ENCODE measurements at places on chromosomes 13 and 19.

- no peak for DNase-seq
These were observed 525.3 kb downstream of the KLF12 start for GRCh38 chr13:73608711-73609485.

DNA sequence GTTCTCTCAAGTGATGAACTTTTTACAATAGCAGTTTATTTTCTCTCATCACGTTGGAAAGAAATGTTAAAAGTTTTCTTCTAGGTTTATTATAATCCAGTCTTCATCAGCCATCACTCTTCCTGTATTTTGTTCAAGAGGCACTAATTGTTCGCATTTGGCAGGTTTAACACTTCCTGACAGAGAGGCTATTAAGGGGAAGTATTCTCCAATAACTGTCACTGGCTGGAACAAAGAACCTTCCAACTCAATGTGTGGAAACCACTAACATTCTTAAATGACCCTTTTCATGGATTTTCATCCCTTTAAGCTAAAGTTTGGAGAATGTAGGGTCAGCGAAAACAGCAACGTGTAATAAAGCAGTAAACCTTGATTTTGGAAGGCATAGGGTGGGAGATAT, 145.1 kb downstream of the PCCA start:
- DNase-seq: peak; percentile 66

DNA sequence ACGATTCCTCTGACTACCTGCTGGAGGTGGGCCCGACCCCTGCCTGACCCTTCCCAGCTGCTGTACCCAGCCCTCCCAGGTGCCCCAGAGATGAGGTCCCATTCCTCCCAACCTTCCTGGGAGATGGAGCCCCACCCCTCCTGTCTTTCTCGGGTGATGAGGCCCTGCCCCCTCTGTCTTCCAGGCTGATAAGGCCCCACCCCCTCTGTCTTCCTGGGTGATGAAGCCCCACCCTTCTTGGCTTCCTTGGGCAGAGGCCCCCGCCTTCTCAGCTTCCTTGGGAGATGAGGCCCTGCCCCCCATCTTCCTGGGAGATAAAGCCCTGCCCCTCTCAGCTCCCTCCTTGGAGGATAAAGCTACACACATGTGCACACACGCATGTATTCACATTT, 47.9 kb downstream of the CERS4 start:
- no peak for DNase-seq

DNA sequence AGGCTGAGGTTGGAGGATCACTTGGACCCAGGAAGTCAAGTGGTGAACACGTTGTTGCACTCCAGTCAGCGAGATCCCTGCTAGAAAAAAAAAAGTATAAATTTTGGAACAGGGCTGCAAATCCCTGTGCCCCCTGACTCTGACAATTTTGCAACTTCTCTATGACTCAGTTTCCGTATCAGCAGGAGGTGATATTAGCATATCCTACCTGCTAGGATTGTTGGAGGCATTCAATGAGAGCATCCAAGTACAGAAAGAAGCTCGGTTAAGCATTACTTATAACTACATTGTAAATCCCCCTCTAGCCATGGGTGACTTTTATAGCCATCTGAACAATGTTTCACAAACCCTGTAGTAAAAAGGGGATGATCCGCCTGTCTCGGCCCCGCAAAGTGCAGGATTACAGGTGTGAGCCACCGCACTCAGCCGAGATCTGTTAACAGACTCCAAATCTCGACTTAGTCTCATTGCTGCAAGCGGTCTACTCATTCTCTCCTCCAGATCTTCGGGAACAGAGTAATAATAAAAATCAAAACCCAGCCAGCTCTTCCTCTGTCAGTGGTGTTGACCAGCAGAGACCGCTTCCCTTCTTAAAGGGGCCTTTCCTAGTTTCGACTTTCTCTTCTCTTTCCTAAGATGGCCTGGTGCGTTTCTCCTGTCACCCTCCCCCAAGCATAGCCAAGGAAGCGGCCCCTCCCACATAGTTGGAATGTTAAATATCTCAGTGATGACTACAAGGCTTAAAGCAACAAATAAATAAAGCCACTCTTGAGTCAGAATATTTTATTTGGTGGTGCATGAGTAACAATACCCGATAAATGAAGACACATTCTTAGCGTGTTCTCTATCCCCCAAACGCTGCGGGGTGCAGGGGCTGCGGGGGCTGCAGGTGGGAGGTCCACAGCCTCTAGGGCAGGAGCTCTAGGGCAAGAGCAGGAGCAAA, 10.3 kb upstream of the BICRA start:
- DNase-seq: peak; percentile 65

DNA sequence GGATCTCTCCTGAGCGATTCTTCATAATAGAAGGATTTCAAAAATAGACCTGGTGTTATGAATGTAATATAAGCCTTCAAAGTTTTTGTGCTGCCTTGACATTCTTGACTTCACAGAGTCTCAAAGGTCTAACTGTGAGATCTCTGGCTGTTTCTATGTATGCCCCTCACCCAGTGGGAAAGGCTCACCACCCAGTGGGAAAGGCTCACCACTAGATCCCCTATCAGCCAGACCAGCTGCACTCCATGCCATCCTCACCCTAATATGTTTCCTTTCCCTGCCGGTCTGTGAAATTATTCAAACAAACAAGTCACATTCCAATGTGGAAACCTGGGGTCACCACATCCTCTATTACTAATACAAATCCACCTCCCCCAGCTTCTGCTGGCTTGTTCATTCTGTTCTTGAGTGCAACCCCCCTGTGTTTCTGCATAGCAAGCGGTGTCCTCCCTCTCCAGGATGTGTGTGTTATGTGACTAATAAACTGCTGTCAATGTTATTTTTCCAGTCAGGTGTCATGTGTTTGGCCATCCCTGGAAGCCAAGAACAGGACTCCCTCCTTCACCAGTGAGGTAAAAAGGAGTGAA, 13.8 kb upstream of the SLITRK1 start:
- DNase-seq: no peak

GRCh38 chr19:1673645-1674292, 21.4 kb upstream of the TCF3 start:
- DNase-seq: no peak

All from neural progenitor cell (in vitro differentiated cells).